SK-N-SH treated with all-trans-retinoic acid at 6 μM for 48 hours (cell line): ENCODE measurements at places on chromosomes 2 and 18.
A peak's percentile ranks its signal among the peaks of the same experiment; 100 is the strongest.

GRCh38 chr2:181457741-181458425, 697 bp downstream of the ITGA4 start:
- ATAC-seq = peak; percentile 74

DNA sequence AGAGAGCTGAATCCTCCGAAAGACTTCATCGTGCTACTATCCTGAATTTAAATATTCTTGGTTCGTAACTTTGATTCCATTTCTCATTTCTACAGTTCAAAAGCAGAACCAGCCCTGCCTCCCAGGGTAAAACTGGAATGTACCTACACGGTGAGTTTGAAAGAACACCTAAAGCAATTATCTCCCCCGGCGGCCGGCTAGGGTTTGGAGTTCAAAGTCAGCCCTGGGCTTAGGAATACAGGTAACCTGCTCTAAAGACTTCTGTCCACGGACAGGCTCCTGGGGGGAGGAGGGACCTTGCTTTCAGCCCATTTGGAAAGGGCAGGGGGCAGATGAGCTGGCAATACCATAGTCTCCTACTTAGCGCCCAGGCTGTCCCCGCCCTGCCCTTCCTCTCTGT, 32.3 kb downstream of the CYP27C1 start:
- no peak for ATAC-seq

DNA sequence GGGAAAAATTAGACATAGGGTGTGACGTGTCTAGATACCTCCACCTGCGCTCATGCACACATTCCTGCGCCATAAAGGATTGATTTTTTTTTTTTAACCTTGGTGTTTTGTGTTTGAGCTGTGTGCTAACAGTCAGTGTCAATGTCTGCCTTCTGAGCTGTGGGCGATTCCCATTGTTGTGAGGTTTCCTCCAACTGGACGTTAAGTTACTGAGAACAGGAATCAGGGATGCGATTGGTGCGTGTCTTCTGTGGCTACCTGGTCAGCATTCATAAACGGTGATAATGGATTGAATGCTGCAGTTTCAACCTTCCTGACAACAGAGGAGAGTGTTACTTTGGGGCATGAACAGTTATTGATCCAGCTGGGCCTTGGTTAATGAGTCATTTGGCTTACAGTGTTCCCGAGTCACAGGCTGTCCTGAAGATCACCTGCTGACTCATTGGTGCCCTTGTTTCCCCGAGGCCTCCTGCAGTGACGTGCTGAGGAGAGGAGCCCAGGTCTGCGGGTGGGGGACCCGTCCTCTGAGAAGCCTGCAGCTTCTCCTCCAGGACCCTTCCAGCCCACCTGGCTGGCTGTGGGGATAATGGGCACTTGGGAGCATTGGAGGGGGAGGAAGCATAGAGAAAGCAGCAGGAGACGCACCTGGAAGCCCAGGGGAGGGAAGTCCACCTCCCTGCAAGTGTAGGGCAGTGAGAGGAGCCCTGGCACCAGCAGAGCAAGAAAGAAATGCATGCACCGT, 25.8 kb upstream of the CABYR start:
- ATAC-seq = no peak

GRCh38 chr2:176729706-176730569, 460.7 kb downstream of the MTX2 start:
- ATAC-seq = peak; percentile 59; the same call in 2 of the 3 replicates

- ATAC-seq = no peak
Measured at GRCh38 chr2:105824446-105824845, 79.7 kb downstream of the NCK2 start.

GRCh38 chr2:189648846-189649509, 12.3 kb upstream of the ASNSD1 start:
- peak; percentile 43; the same call in 1 of the 3 replicates for ATAC-seq

- ATAC-seq = no peak
Measured at GRCh38 chr18:25457126-25457525, 105.2 kb upstream of the ZNF521 start.

DNA sequence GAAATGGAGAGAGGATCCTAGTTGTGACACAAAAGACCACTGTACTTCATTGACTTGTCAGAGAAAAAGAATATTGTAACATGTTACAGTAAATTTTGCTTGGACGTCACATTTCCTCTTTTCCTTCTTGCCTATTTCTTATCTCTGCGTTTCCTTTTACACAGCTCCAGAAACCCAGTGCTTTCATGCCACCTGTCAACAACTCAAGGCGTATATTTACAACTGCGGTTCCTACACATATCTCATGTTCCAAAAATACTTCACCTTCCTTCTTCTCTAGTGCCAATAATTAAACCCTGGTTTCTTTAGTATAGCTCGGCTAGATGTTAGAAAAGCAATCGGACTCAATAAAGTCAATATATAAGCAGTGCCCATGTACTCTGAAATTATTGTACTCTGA, 911.5 kb upstream of the FSHR start:
- no peak for ATAC-seq

- no peak for ATAC-seq
Measured at GRCh38 chr2:79131687-79132086, 11.4 kb downstream of the REG1A start.

DNA sequence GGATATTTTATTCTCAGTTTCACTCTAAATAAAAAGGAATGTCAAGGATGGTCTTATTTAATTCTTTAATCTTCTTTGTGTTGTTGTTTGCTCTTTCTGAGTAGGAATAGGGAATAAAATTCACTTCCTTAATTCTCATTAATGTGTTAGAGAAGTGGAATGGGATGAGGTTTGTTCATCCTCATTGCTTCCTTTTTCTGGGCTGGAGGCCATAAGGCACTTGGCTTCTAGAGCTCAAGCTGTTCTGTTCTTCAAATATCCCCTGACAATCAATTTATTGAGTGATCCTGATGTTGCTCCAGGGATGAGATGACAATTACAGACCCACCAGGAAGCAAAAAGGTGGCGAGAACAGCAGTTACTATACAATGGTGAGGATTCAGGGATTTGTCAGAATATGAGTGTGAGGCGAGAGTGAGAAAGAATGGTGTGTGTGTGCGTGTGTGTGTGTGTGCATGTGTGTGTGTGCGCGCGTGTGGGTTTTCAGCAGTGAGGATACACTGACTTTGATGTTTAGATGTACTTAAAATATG, 557.6 kb upstream of the FANCL start:
- no peak for ATAC-seq

DNA sequence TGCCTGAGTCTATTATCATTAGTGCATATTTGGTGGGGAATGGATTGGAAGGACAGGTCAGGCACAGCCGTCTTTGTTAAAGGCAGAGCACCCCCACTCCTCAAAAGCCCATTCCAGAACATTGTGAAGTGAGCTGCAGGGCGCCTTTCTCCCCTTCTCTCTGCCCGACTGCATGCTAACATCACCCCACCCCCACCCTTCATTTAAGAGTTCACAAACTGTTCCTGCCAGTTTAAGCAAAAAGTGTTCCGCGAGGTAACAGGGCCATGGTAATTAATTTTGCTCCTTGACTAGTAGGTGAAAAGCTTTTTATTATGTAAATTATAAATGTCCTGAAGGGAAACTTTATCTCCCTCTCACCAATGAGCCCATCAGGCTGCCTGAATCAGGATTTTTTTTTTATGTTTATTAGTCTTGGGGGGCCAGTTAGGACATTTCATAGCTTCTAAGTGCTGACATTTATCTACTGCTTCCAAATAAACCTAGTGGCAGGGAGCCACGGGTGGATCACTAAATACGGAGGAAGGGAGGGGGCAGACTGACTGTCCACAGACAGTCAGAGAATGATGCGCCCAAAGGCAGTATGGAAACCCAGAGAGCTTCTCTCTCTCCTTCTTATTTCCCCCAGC, 99.4 kb downstream of the FTCDNL1 start:
- no peak for ATAC-seq

GRCh38 chr2:169162613-169163012, 93.2 kb downstream of the DHRS9 start:
- no peak for ATAC-seq

- no peak for ATAC-seq
Measured at GRCh38 chr18:14949800-14950664, 202.1 kb downstream of the ANKRD30B start.

DNA sequence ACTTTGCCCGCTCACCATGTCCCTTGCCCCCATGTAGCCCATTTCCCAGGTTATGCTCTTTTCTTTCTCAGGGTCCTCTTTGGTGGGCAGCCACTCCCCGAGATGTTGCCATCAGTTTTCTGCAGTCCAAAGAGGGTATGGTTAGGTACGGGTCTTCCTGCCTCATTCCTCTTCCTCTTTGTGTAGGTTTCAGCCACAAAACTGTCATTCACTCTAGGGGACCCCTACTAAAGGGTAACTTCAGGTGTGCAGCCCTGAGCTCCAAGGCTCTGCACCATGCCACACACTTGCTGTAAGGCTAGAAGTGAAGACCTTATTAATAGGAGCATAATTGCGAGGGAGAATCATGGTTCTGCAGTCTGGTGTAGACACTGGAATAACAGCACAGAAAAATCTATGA, 99.8 kb upstream of the ZNF397 start:
- no peak for ATAC-seq

DNA sequence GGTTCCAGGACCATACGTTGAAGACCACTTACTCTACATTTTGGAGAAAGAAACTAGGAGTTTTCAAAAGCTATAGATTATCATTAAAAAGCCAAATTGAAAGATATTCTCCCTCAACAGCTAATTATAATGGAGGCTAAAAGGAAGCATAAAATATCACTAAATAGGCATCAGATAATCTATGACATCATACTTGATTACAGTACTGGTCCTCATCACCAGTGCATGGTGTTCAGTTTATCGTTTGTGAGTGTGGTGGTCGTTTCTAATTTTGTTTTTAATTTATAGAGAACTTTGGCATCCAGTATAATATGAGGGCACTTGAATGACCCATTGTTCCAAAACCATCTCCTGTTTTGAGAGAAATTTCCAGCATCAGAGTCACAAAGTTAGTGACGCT, 80.9 kb downstream of the HNRNPLL start:
- no peak for ATAC-seq

DNA sequence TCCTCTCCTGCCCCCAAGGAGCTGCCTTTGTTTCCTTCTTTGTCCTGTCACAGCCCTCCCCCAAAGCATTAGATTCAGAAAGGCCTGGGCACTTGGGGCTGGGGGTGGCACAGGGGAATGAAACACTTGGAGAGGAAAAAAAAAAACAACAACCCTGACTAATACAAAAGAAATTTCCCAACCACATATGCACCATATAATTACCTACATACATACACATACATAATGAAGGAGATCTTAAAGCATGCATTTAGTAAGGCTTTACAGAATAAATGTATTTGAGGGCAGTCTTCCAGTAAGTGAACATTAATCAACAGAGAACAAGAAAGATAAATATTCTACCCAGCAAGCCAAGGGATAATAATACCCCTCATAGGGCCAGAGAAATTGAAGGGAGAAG, 70.0 kb upstream of the PPP1CB start:
- ATAC-seq = no peak

DNA sequence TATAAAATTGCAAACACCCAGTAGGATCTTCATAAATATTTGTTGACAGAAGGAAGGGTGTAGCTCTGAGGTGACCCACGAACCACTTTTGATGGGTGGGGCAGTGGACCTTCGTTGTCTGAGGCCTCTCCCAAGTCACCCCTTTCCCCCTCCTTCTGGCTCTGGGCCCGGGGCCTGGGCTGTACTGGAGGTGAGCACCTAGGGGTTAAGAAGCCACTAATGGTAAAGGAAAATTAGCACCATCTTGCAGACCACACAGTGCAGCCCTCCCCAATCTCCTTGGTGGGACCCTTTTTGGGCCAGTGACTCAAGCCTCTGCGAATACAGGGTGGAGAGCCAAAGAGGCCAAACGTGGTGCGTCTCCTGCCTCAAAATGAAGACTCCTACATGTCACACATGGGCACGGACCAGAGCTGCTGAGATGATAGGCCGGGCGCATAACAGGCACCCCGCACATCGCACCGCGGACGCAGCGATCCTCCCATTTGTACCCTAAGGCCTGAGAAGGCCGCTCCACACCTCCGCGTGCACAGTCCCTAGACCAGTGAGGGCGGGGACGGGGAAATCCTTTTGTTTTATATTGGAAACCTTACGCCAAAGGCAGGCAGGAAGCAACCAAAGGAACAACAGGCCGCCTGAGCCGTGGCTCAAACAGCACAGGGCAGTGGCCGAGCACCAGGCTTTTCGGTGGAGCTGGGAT, 31.9 kb upstream of the ATP6V1B1 start:
- ATAC-seq = no peak

DNA sequence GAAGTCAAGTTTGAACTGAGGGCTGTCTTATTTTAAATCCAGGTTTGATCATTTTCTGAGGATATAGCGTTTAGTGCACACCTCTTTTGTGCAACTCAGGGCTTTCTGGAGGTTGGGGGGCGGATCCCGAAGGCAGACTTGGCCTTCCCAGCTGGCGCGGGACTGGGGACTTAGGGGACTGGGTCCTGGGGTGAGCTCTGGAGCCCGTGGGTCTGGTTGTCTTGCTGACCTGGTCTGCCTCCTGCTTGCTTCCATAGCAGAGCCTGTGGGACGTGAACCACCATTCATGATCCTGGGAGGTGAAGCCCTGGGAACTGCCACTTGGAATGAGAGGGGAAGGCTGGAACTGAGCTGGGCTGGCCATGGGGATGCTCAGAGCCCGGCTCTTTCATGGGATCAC, 63.1 kb downstream of the AGAP1 start:
- ATAC-seq = no peak

DNA sequence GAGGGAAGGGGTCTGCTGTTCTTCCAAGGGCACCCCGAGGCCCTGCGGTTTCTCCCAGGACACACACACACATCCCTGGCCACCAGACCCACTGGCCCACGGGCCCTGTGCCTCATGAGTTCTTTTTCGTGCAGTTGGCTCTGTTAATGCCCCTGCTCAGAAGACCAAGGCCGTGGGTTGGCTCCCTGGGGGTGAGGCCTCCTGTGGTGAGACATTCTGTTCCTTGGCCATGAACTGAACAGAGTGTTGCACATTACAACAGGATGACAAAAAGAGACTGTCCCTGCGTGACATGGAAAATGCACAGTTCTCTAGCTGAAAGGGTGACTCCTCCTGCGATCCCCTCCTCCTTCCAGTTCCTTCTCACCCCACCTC, 30.7 kb downstream of the SH2D6 start:
- no peak for ATAC-seq
